Naive thymus-derived CD8-positive, alpha-beta T cell (primary cell): ENCODE measurements at places on chromosomes 4 and X. TPM values are rescaled to one million over a fixed set of nuclear protein-coding genes. Genes with fewer than 3 reads are reported as not detected.

P2RY8 gene
- 131 TPM for total RNA-seq

PPARGC1A gene
- not detected for total RNA-seq

TMSB15C gene
- 5.3 TPM for total RNA-seq

- no peak overlapping the region for H3K4me3 ChIP-seq
- no peaks in the 10 kb centered on the region for H3K27me3 ChIP-seq
- no peak for DNase-seq
- peaks cover 45% of the 10 kb centered on the region for H3K36me3 ChIP-seq
- no peak overlapping the region for H3K27ac ChIP-seq
Observed at GRCh38 chrX:41563876-41564275, 116.7 kb downstream of the NYX start.

ERVMER34-1 gene
- not detected for total RNA-seq
